ENCODE measurements at places on chromosomes 7 and 10. TPM values are rescaled to one million over a fixed set of nuclear protein-coding genes. Genes with fewer than 3 reads are reported as not detected.

The SPDYE1 gene
- not detected for total RNA-seq

The MCM10 gene
- total RNA-seq: 9.4 TPM

The SAMD9L gene
- 105 TPM for total RNA-seq

The SDK1 gene
- total RNA-seq: 0.27 TPM

The AIFM2 gene
- total RNA-seq: 3.2 TPM

The AFAP1L2 gene
- 1.7 TPM for total RNA-seq

The FAM204A gene
- total RNA-seq: 71.6 TPM

The SH2D4B gene
- not detected for total RNA-seq

The RBP3 gene
- total RNA-seq: not detected

DNA sequence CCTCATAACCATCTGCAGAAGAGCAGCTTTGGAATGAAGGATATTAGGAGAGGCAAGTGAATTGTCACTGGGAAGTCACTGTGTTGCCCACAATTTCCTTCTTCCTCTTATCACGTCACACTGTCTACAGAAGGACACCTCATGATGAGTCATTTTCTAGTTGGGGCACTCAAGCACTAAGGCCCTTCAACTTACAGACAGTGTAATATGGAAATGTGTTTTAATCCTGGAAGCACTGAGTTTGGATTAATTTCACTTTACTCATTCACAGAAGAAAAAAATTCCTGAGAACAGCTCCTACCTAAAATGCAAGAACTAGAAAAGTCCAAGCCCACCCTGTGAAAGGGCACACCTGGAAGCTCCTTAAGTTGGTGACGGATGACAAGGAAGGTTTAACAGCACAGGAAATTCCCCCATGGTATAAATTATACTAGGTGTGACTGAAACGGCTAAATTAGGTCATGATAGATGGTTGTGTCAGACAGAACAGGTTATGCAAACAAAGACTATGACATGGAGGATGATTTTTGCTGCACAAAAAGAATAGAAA is 56.6 kb downstream of the PARD3 start:
- DNase-seq: peak; percentile 90

- peak; percentile 28 for DNase-seq
These were observed 10.5 kb upstream of the MTPAP start for GRCh38 chr10:30359373-30360206.

DNA sequence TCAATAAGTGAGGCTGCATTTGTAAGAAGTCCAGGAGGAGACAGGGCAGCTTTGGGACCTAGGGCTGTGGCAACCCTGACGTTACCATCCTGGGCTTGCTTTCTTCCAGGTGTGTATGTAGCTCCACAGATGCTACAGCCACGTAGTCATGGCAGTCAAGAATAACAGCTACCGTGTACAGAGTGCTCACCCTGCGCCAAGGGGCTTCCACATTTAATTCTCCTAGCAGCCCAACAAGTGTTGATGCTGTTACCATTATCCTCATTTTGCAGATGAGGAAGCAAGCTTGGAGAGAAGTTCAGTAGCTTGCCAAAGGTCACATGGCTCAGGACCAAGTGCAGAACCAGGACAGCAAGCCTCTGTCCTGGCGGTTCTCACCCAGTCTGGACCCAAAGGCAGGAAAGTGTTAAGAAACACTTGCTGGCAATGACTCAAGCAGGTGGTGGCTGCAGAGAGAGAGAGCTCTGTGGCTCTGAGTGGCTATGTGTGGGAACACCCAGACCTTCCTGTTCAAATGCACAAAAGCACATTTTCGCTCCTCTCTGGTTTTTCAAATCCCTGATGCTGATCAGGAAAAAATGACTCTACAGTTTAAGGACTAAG is 89.8 kb downstream of the CREM start:
- peak; percentile 29 for DNase-seq

GRCh38 chr7:56079450-56080185 is 13.1 kb downstream of the PHKG1 start:
- DNase-seq: peak; percentile 16

DNA sequence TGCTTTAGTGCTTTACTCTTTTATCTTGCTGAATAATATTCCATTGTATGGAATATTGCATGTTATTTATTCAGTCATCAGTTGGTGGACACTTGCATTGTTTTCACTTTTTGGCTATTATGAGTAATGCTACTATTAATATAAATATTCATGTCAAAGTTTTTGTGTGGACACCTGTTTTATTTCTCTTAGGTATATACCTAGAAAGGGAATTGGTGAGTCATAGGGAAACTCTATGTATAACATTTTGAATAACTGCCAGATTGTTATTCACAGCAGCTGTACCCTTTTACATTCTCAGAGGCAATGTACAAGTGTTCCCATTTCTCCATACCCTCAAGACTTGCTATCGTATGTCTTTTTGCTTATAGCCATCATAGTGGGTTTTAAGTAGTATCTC is 268.7 kb downstream of the SEMA3A start:
- no peak for DNase-seq

DNA sequence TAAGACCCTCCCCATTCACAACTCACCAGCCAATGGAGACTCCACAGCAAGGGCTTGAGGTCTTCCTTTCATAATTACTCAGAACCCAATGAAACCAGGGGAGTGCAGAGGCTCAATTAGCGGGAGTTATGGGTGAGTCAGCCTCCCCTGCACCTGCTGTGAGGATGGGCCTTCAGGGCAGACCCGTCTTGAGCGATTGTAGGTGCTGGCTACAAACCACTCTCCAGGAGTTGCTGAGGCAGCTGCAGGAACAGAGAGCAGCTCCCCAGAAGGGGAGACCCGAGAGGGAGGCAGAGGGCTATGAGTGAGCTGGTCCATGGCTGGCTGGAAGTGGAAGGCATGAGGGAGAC is 58.5 kb upstream of the SORCS3 start:
- DNase-seq: peak; percentile 74

DNA sequence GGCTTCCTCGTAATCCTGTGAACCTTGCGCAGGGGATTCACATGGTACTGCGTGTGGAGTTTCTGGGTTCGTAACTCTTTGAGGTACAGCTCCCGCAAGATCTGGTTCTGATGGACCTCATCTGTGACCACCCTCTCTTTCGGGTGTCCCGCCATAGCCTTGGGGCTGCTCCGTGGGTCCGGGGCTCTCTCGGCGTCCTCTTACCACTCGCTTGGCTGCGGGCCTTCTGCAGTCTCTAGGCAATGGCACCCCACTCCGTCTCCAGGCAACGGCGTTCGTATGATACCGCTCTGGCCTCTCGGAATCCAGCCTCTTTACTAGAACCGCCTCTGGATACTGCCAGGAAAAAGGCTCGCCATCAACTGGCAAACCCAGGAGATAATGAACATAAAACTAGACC is 54.7 kb upstream of the AMPH start:
- no peak for DNase-seq

- DNase-seq: no peak
These were observed 253.6 kb downstream of the KCNMA1 start for GRCh38 chr10:77383861-77384553.

GRCh38 chr10:64115908-64116643 is 594.9 kb downstream of the REEP3 start:
- DNase-seq: no peak

DNA sequence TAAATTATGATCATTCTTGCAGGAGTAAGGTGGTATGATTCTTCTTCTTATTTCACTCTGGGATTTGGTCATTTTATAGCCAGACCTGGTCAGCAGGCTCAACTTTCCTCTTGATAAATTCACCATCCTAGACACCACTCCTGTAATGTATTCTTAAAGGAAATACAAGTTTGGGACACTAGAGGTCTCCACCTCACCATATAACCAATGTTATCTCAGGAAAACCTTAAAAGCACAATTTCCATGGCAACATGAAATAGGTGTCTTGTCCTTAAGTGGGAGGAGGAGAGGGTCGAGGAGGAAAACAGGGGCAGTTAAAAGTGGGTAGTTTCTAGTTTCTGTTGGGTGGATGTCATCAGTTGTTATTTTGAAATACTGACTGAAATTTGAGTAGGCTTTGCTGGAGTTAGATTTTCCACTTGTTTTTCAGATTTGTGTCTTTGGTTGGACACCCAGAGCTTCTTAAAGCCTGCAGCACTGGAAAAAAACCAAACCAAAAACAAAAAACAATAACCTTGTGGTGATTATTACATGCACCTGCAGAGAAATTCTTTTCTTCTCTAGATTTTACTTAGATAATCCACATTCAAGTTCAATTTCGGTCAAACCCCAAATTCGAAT is 163.1 kb downstream of the PRKCQ start:
- DNase-seq: peak; percentile 41

DNA sequence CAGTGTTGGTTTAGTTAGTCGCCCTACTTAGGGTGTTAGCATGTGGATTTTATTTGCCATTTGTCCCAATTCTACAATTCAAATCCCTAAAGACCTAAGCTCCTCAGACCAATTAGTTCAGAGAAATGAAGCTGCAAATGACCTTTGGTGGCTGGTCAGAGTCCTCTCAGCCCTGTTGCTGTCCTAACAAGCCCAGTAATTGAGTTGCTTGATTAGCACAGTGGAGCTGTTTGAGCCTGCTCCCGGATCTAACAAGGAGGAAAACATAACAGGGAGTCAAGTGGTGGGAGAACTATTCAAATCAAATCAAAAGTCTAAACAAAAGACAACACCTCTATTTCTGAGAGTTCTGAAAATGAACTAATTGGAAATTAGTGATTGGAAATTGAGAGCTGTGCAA is 22.1 kb downstream of the ZDHHC6 start:
- DNase-seq: no peak

- DNase-seq: peak; percentile 58
These were observed 175.1 kb downstream of the COBL start for GRCh38 chr7:51141451-51142003.

DNA sequence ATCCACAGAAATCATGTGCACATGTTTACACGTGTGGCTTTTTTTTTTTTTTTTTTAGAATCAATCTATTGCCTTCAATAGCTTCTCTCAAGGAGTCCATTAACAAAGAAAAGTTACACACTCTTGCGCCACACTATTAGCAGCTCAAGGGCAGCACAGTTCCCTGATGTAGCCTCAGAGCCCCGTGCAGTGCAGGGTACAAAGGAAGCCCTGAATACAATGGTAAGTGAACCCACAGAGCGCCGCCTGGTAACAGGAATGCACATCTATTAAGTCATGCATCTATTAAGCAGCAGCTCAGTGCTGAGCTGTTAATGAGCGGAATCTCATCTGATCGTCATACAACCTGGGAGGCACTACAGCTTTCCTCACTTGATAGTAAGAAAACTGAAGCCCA is 113.7 kb upstream of the PDLIM1 start:
- no peak for DNase-seq

DNA sequence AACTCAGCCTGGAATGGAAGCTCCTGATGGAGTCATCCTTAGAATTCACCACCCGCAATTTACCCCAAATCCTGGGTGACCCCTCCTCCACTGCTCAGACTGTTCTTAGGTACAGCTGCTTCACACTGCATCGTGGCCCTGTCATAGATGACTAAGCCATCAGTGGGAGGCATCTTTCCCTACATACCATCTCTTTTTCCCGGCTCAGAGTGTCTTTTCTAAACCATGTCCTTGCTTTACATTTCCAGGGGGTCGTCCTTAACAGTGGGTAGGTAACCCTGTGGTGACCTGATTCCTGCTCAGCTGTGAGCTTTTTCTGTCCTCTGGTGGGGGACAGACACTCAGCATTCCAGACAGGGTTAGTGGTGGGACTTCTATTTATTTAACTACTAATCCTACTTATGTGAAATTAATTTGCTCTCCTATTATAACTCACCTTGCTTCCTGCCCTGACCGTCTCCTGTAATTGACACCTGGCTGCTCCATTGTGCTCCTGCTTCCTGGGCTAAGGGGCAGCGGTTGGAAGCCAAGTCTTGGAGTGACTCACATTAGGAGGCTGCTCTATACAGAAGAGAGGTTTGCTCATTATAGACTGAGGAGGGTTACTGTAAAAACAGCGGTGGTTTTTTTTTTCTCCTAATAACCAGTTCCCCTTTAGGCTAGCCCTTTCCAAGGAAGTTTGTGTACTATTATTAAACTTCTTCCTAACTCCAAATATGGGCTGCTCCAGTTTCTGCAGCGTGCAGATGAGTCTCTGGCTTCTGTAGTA is 40.6 kb downstream of the PYROXD2 start:
- peak; percentile 70 for DNase-seq

Data from M059J (cell line).